ENCODE measurements at places on chromosomes 5 and 9.

GRCh38 chr5:86688406-86688805 lies 70.7 kb downstream of the COX7C start:
- no peak for DNase-seq

DNA sequence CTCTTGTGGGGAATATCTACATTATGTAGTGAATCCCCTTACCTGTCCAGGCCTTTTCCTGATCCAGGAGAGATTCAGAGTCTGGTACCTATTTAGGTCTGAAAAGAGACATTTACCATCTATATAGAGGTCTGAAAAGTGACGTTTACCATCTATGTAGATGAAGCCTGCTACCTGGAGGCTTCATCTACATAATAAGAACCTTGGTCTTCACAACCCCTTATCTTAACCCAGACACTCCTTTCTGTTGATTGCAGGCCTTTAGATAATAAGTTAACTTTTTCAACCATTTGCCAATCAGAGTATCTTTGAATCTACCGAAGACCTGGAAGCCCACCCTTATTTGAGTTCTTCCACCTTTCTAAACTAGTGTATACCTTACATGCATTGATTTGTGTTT lies 113.0 kb upstream of the DMRT1 start:
- no peak for DNase-seq

GRCh38 chr9:4508246-4508906 lies 18.1 kb downstream of the SLC1A1 start:
- no peak for DNase-seq

DNA sequence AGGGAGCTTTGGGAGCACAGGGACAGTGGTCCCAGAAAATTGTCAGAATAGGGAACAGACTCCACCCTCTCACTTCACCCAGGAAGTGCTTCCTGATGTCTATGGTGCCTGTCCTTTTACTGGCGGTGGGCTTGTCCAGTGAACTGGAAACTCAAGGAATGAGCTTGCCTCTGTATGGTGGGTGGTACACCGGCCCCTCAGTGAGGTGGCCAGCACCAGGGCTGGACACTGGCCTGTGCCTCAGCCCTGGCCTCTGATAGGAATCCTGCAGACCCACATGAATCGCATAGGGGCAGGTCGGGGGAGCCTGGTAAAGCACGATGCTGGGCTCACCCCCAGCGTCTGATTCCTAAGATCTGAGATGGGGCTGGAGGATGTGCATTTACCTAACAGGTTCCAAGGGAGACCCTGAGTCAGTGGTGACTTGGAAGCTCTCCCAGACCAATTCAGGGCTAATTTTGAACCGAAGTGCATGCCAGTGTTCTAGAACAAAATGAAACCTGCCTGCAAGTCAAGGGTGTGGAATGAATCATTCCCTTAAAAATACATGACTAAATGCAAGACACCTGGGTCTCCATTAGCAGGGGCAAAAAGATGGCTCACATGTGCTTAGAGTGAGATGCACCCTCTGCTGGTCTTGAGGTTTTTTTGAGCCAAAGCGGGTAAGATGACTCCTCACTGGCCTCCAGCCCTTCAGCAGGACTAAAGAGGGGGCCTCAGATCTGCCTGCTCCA lies 178.3 kb downstream of the HSPA4 start:
- no peak for DNase-seq

GRCh38 chr9:98890256-98890655 lies 53.5 kb upstream of the COL15A1 start:
- no peak for DNase-seq
